ENCODE measurements at places on chromosomes 7 and 10.
A peak's percentile ranks its signal among the peaks of the same experiment; 100 is the strongest.

GRCh38 chr7:129503725-129504124 lies 1.4 kb downstream of the SMKR1 start:
- no peak for DNase-seq

DNA sequence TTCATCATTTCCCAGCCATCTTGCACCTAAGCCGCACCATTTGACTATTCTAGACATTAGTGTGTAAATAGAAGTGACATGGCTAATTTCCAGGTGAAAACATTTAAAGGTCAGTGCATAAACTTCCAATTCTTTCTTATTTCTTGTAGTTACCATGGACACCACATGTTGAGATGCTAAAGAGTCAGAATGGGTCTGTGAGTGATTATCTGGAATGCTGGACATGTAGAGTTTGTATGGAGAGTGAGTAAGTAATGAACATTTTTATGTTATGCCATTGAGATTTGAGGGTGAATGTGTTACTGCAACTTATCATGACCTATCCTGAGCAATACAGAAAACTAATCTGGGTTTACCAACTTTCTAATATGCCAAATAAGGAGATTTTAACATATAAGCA lies 60.4 kb downstream of the MEOX2 start:
- no peak for DNase-seq

GRCh38 chr7:148540041-148540738 lies 50.4 kb upstream of the C7orf33 start:
- DNase-seq, result no peak

DNA sequence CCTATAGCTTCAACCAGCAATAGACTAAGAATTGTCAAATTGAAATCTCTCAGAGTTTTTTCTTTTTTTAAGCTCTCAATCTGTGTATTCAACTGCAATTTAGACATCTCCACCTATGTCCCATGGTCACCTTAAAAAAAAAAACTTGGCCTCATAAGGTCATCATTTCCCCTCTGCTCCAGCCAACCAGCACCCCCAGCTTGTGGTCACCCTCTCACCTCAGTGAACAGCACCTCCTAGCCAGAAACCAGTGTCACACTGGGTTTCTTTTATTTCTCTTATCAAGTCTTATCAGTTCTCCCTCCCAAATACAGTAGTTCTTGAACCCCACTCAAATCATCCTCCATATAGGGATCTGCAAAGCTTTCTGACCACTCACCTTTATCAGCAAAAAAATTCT lies 4.0 kb downstream of the ITGB1 start:
- no peak for DNase-seq

DNA sequence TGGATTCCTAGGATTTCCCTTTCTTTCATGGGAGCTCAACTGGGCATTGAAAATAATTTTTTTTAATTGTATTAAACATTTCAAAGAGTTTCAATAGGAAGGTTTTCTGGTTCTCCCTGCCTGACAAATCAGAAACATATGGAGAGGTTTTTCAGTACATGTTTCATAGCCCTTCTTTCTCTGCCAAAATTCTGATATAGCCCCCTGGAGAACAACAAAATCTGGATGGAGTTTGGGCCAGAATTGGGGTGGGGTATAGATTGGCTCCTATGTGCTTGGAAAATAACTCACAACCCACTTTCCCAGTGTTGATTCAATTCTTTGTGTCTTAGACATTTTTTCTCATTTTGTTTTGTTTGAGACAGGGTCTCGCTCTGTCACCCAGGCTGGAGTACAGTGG lies 24.6 kb upstream of the EIF4H start:
- no peak for DNase-seq

DNA sequence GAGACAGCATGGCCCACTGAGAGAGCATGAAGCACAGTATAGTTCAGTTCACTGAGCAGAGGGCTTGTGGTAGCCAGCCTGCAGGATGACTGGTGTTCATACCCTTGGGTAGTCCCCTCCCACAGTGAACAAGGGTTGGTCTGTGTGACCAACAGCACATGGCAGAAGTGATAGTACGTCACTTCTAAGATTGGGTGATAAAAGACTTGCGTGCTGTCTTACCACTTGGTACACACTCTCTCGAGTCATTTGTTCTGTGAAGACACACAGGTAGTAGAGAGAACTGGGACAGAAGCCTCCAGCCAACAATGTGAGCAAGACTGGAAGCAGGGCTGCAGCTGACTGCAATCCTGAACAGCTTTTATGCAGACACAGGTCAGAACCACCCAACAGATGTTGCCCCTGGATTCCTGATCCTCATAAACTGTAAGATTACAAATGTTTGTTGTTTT lies 14.6 kb downstream of the EPC1 start:
- no peak for DNase-seq

DNA sequence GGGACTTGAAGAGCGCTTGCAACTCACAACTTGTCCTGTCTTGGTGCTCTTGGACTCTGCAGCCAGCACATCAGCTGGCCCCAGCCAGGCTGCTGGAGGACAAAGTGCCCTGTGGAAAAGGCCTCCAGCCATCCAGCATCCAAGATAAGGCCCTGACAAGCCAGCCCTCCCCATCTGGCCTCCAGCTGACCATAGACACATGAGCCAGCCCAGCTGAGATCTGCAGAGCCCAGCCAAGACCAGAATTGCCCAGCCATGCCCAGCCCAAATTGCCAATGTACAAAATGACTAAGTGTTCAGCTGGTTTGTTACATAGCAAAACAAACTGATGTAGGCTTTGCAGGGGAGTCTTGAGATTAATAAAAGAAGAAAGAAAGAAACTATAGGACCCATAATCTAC lies 36.0 kb upstream of the FRMD4A start:
- DNase-seq, result no peak

- DNase-seq, result no peak
Measured at GRCh38 chr10:78025685-78026364, 3.5 kb downstream of the POLR3A start.

GRCh38 chr7:139131-139530 lies 53.2 kb upstream of the FAM20C start:
- DNase-seq, result no peak

- DNase-seq, result peak; percentile 49
Measured at GRCh38 chr7:2521952-2522591, 2.5 kb downstream of the LFNG start.

DNA sequence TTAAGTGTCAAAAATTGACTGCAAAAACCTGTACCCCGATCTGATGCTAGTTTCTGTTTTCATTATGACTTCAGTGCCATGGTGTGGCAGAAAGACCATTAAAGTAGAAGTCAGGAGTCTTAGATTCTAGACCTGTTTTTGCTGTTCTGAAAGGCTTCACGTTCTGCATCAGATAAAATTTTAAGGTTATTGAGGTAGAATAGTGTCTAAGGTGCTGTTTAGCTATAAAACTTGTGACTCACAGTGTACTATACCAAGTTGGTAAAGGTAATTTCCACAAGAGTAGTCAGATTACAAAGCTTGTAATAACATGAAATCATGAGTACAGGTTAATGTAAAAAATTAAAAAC lies 38.6 kb downstream of the ZNRF2 start:
- DNase-seq, result no peak

DNA sequence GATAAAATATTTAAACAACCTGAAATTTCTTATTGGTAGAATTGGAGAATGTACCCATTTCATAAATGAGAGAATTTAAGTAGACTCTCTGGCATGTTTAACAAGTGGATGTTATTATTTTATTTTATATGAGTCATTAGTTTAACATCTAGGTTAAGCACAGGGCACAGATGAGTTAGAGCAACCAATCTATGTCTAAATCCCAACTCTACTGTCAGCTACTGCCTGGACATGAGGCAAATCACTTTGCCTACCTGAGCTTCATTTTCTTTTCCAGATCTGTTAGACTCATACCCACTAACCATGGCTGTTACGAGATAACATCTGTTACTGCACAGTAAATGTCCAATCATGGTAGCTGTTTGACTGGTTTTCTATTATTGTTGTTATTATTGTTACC lies 251.1 kb downstream of the INHBA start:
- no peak for DNase-seq

GRCh38 chr10:29140151-29140550 lies 148.7 kb upstream of the LYZL1 start:
- no peak for DNase-seq

- no peak for DNase-seq
Measured at GRCh38 chr7:20562461-20562860, 53.0 kb upstream of the ABCB5 start.

- no peak for DNase-seq
Measured at GRCh38 chr10:45460235-45460878, 86.3 kb downstream of the ALOX5 start.

DNA sequence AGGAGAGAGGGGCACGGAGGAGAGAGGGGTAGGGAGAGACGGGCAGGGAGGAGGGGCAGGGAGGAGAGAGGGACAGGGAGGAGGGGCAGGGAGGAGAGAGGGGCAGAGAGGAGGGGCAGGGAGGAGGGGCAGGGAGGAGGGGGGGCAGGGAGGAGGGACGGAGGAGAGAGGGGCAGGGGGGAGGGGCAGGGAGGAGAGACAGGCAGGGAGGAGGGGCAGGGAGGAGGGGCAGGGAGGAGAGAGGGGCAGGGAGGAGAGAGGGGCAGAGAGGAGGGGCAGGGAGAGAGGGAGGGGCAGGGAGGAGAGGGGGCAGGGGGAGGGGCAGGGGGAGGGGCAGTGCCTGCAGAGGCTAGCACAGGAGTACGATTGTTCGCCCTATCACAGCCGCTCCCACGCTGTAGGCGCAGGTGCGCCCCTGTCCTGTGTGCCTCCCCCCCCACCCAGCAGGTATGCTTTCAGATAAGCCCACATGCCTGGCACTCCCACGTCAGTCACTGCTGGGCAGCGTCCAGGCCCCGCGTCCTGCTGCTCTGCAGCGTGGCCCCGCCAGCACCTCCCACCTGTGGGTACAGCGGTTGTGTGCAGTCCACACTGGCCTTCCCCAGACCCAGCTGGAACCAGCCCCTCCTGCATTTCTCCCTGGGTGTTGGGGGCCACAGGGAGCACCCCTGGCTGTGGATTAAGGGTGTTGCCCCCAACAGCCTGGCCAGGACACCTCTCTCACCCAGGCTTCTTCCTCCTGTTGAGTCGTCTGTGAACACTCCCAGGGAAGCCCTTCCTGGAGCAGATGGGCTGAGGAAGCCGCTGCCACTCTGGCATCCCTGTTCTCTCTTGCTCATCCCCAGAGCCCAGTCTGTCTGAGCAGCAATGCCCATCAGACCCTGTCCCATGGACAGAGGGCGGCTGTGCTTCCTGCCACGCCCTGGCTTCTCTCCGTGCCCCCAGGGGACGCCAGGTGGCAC lies 10.8 kb downstream of the NKX6-2 start:
- DNase-seq, result peak; percentile 28

DNA sequence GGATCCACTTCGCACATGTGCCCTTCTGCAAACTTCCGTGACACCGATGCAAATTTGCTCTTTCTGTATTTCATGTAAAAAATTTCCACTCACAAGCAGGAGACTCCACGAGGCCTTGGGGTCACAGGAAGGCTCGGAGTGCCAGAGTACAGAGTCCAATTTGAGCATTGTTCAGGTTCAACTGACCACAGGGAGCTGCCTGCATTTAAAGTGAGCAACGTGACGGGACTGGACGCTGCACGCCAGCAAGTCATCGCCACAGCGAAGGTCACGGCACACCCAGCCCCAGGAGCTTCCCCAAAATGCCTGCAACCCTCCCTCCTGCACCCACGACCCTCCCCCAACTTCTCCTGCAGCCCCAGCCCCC lies 41.5 kb upstream of the NKX6-2 start:
- DNase-seq, result no peak

DNA sequence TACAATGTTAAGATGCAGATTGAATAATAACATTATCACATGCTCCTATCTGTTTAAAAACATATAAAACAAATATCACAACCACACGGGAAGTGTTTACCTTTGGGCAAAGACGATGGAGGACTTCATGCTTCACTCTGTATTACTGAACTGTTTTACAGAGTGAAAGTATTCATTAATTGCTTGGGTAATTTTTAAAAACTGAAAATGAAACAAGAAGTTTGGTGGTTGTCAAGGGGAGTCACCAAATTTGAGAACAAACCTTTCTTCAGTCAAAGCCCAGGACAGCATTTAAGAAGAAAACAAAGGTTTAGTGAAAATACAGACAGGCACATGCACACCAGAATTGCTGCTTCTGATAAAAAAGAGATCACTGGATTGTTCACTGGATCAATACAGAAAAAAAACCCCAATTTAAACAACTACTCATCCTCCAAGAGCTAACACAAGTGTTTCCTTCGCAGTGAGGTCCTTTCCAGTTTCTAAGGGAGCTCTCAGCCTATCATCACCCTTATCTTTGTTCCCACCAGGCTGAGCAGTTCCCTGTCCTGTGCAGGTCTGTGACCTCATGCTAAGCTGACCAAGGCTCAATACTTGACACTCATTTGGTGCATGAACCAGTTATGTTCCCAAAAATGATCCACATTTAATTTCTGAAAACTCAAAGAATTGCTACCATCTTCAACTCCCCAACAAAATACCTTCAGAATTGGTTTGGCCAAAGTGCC lies 8.8 kb downstream of the PARP12 start:
- DNase-seq, result no peak

DNA sequence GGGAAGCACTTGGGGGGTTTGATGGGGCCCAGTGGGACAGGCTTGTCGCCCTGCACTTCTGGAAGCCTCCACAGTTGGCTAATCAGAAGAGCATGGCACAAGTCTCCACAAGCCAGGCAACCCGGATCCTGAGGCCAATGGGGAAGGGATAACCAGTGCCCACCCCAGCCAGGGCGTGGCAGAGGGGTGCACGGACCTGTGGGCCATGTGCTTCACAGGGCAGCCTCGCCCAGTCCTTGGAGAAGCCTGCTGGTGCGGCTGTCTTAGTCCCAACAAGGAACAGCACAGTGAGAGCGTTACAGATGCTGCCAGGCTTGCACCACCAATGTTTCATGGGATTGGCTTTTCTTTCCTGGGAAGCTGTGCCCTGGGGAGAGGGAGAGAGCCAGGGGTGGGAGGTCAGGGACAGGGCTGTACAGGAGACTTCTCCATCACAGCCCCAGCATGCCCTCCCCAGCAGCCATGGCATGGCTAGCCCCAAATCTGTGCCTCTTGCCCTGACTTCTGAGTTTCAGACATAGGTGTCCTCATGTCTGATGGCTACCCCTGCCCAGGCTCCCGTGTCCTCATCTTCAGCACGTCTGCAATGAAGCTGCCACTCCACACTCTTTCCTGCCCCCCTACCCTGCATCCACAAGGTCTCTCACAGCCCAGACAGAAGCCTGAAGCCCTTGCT lies 116.0 kb downstream of the PTPN20 start:
- DNase-seq, result no peak

DNA sequence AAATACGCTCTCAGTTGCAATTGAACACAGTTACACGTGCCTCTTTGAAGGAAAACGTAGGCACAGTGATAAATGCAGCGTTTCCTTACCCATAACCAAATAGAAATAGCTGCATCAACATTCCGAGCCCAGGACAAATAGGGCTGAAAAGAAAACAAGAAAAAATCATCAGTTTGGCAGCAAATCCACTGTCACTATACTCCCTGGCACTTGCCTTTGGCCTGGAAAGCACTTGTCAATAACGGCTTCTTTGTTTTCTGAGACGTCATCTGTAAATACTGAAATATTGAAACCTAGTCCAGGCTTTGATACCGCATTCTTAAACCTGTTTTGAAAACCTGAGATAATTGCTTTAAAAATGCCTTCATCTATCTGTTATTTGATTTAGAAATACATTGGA lies 167.2 kb upstream of the AKR1E2 start:
- no peak for DNase-seq
